ENCODE measurements at places on chromosomes 12 and 14.

DNA sequence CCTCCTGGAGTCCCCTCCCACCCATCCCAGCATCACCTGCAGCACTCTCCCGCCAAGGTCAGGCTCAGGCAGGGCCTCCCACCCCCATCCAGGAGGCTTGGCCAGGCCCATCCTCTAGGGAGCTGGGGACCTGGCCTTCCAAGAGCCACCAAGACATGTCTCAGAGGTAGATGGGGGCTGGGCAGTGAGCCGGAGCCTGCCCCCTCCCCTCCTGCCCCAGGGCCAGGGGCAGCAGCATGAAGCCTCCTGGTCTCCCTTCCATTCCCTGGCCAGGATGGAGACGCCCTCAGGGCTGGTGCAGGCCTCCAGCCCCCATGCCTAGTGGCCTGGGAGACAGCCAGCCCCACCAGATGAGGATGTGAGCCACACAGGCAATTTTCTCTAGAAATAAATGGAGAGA is 69.3 kb upstream of the C14orf180 start:
- DNase-seq = no peak

GRCh38 chr12:118611295-118611694 is 234.9 kb downstream of the SUDS3 start:
- no peak for DNase-seq

DNA sequence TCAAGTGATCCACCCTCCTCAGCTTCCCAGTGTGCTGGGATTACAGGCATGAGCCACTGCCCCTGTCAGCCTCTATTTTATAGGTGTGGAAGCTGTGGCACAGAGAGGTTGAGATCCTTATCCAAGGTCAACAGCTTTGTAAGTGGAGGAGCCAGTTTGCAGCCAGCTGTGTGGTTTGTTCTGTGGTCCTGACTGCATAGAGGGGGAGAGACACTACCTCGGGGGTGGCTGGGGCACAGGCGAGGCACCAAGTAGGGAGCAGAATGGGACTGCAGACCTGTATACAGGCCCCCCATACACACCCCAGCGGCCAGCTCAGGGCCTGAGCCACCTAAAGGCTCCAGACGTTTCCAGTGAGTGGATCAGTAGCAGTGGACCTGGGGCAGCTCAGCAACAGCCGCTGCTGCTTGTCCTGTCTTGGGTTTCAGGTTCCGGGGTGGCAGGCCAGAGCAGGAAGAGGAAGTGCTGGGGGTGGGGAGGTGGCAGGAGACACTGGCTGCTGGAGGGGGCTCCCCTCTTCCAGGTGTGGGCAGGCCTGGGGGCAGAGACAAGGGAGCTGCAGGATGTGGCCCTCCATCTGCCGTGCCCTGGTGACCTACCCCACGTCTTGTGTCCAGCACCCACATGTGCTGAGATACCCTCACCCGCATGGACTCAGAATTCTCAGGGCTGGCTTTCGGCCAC is 11.0 kb downstream of the ORAI1 start:
- no peak for DNase-seq

GRCh38 chr12:57219993-57220754 is 3.6 kb downstream of the NXPH4 start:
- no peak for DNase-seq

- DNase-seq = no peak
These were observed 79.5 kb downstream of the FAR2 start for GRCh38 chr12:29228474-29229157.

DNA sequence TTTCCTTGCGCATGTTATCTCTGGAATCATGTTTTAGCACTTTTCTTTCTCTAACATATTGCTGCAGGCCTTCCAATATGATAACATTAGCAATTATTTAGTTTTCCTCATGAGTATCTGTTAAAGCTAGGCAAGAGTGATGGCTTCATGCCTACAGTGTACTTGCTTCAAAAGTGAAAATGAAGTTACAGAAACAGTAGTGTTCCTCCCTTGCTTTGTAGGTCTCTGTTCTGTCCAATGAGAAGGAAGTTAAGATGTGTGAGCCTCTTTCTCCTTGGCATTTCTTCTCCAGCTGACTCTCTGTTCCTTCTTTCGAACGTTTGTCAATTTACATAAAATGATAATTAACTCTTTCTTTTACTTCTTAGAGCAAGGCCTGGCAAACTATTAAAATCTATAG is 22.2 kb downstream of the LRRIQ1 start:
- DNase-seq = no peak

DNA sequence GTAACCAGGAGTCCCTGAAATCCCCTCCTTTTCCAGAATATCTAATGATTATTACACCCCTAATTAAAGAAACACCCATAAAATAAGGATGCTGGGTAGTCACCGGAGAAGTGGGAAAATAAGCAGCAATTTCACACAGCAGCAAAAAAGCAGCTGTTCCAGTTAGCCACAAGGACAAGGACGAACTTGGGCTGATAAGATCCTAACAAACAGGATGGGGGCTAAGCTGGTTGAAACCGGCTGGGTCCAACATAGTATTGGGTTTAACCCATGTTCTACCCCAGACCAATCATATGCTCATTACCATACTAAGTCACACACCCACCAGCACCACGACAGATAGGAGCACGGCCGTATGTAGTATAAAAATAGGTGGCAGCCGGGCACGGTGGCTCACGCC is 100.7 kb downstream of the RPL10L start:
- DNase-seq = no peak

GRCh38 chr12:44833561-44833960 is 42.6 kb downstream of the NELL2 start:
- no peak for DNase-seq

DNA sequence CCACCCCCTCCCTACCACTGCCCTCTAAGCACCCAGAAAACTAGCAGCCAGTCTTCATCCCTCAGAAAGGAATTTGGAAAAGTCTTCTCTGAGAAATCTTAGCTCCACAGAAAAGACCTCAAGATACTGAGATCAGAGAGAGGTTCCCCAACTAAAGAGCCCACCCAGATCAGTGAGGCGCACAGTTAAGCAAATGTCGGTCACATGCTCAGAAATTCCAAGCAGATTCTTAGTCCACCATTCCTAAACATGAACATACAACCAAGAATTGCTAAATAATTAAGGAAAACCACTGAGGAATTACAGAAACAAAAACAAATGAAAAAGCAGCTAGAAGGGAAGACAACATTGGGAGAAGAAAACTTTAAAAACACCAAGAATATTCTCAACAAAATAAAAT is 32.3 kb downstream of the MED13L start:
- DNase-seq = no peak

DNA sequence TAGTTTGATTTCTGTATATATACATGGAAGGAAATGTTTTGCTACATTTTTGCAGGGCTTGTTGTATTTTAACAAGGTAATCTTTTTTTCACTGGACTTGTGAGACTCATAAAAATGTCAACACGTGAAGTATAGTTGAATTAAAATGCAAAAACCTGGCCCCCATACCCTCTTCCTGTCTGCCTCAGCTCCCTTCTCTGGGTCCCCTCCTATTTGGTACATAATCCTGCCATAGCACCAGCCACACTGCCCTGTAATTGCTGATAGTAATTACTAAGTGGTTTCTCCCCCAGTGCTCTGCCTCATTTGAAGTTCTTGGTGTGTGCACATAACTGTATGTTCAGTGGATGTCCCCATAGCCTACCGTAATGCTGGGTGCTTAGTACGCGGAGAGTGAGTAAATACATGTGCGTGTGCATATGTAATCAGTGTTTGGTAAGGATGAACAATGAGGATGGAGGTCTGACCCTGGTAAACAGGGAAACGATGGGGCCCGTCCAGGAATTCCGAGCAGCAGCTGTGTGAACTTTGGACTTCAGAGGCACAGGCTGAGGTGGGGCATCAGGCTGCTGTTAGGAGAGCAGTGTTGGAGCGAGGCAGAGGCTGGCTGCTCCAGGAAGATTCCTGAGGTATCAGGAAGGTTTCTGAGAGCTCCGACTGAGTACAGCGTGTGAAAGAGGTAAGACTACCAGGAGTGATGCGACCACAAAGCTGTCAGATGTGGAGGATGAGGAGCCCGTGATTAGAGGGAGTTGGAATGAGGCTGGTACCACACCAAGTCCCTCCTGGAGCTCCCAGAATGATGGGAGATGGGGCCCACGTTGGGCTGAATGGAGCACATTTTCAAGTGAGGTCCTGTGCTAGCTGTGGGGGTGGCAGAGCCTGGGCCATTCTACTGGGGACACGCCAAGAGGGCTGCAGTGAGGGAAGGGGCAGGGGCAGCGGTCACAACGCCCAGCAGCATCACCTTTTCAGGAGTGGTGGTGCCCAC is 106.8 kb downstream of the PELI2 start:
- DNase-seq = no peak

DNA sequence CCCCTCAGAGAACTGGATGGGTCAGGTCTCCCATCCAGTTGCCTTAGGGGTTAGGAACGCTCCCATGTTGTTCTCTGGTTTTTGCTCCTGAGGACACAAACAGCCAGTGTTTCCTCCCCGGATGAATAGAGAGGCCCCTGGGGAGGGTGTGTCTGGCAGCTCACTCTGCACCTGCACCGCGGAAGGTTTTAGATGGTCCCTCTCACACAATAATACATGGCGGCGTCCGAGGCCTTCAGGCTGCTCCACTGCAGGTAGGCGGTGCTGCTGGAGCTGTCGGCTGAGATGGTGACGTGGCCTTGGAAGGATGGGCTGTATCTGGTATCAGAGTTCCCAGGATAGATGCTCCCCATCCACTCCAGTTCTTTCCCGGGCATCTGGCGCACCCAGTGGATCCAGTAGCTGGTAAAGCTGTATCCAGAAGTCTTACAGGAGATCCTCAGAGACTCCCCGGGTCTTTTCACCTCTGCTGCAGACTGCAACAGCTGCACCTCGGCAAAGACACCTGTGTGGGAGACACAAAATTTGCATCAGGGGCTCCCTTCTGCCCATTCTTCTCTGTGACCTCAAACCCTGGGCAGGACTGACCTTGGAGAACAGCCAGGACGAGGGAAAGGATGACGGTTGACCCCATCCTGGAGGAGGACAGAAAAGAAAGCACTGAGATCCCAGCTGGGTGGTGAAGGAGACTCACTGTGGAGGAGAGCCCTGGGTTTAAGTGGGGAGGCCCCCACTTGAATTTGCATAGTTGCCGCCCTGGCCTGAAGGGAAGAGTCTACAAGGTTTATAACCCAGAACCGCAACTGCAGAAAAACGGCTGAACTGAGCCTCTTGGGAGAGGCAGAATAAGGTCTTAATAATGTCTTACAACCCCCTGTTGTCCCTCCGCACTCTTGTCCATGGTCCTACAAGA is 1324.8 kb downstream of the TMEM121 start:
- DNase-seq = no peak

- no peak for DNase-seq
These were observed 25.5 kb downstream of the ZC2HC1C start for GRCh38 chr14:75094896-75095295.

DNA sequence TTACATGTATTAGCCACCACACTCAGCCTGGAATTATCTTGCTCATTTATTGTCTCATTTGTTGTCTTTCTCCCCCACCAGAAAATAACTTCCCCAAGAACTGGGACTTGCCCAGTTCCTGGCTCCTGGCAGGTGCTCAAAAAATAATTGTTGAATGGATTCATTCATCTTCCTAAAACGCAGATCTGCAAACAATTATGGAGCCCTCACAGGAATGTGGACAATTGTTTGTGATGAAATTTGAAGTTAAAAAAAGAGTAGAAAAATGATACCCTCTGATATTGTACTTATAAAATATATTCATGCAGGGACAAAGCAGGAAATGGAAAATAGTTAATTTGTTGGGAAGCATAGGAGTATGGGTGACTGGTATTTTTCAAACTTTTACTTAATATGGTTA is 60.7 kb upstream of the MAP1LC3B2 start:
- DNase-seq = peak; percentile 75

- no peak for DNase-seq
These were observed 262.7 kb upstream of the ALG10B start for GRCh38 chr12:38053655-38054464.

GRCh38 chr14:64725261-64725815 is 21.1 kb downstream of the PLEKHG3 start:
- DNase-seq = no peak

DNA sequence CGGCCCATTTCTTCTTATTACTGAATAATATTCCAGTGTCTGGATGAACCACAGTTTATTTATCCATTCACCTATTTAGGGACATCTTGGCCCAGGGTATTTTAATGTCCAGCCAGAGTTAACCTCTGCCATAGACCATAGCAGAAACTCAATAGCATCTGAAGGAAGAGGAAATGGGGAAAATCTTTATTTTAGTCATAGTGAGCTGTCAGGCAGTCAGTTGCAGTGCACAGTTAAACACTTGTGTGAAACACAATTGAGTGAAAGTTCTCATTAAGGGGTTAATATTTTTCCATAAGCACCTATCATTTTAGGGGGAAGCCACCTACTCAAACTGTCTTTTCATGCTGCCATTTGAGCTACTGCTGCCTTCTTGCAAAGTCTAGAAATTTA is 197.3 kb upstream of the PPFIA2 start:
- no peak for DNase-seq

- peak; percentile 61 for DNase-seq
These were observed 18.8 kb upstream of the NR4A1 start for GRCh38 chr12:52032446-52032803.

DNA sequence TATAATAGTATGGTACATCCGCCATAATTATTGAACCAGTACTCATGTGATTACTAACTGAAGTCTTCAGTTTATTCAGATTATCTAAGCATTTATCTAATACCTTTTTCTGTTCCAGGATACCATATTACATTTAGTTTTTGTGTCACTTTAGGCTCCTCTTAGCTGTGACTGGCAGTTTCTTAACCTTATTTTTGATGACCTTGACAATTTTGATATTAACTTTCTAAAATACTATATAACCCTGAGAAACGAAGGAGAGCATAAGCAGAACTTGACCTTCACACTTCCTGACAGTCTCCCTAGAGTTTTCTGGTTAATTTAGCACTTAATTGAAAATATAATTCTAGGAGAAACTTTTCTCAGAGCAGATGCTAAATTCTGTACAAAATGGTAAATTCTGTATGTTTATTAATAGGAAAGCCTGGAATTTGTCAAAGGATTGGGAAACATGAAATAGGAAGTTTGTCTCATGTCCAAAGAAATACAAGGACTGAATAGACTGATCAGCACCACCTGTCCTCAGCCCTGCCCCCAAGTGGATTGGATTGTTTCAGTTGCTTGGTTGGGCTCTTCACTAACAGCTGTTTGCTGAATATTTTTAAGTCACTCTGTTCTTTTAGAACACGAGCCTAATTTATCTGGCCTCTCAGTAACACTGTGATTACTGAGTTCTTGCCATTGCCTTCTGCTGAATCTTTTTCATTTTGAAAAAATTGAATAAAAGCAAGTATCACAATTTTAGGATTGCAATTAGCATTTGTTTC is 6.0 kb downstream of the BICDL1 start:
- DNase-seq = no peak

GRCh38 chr12:12804011-12804410 is 9.1 kb upstream of the DDX47 start:
- DNase-seq = peak; percentile 35

DNA sequence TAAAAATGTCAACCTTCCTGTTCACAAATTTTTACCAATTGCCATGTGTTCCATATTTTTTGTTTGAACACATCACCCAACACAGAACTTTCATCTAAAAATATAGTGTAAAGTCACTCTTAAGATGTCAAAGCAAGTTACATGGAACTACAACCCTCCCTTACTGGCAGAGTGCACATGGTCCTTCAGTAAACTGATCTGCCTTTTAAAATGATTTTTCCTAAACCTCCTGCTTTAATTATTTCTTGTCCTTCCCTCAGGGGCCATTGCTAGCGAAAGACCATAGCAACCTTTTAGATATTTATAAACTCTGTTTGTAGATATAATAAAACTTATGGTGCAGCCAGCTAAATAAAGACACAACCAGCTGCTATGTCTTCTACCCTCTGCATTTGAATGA is 255.2 kb upstream of the FAR2 start:
- no peak for DNase-seq

Measured in foreskin fibroblast (primary cell).